ENCODE measurements at places on chromosomes 6 and 20.
A peak's percentile ranks its signal among the peaks of the same experiment; 100 is the strongest.

GRCh38 chr6:167665698-167666330 lies 160.9 kb upstream of the AFDN start:
- no peak for DNase-seq

- no peak for DNase-seq
Measured at GRCh38 chr6:46035242-46035641, 19.6 kb upstream of the CLIC5 start.

DNA sequence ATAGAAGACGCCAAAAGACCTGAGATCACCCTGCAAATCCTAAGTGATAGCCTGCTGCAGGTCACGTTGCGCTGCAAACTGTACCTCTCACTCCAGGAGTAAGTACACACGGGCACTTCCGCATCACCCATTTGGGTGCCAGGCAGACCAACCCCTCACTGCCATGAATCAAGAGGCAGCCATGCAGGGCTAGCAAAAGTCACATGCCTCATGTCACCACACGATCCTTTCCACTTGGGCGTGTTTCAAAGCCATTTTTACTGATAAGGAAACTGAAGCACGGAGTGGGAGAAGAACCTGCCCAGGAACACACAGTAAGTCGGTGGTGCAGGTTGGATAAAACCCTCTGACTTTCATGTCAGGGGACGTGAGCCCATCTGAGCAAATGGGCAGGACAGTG lies 37.0 kb downstream of the BPIFB1 start:
- DNase-seq, result no peak

DNA sequence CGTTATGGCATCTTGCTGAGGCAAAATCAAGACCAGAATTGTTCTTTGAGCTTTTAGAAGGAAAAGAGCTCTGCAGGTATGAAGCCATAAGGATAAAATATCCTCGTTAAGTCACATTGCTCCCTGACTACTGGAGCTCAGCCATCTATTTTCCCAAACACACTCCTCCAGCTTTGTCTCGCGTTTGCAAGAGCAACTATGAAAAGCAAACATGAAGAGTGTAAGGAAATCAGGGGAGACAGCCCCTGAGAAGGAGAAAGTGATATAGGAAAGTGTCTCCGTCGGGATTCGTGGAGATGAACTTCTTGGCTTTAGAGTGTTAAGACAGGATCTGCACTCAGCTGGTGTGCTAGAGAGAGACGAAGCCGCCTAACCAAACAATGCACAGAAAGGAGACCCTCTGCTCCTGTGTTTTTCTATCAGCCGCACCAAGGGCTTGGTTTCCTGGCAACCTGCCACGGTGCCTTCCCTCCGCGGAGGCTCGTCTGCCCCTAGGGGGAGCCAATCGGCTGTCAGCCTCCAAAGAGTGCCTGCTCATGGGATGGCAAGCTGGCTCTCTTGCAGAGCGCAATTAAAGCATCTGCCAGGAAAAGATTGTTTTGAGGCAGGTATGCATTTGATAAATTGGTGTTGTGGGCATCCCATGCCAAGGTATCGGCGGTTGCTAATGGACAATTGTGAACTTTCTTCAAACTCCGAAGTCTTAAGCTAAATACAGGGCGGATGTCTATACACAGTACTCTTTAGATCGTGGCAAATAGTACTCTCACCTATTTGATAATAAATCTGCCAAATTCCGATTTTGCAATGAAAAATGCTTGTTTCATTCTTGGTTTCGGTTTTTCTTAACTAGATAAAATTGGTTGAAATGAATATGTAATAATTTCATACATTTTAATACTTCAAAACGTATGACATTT lies 603.2 kb downstream of the RNF144B start:
- DNase-seq, result peak; percentile 24

DNA sequence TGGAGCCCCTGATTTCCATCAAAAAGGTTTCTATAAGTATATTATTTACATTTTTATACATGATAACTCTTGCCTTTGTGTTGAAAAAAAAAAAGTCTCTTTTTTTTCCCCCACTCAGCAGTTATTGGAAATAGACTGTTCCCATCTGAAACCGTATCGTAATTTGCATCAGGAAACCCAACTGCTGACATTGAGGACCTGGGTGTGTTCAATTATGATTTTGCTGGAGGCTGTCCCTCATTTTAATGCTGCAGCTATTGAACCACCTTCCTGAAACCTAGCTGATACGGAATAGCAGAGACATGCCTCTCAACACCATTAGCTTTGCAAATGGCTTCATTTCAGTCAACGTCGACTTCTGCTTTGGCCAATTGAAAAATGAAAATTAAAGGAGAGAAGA lies 98.9 kb downstream of the ZNF217 start:
- no peak for DNase-seq

DNA sequence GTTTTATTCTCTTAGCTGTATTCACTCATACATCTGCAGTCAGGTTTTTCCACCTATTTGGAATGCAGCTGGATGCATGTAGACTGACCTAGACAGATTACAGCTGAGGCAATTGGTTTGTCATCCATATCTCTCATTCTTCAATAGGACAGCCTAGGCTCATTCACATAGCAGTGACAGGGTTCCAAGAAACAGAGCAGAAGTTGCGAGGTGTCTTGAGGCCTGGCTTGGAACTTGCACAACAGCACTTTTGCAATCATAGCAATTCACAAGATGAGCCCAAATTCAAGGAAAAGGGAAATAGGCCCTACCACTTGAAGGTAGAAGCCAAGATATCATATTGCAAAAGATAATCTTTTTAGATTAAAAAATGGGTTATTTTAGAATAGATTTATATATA lies 508.9 kb upstream of the JAG1 start:
- DNase-seq, result no peak

DNA sequence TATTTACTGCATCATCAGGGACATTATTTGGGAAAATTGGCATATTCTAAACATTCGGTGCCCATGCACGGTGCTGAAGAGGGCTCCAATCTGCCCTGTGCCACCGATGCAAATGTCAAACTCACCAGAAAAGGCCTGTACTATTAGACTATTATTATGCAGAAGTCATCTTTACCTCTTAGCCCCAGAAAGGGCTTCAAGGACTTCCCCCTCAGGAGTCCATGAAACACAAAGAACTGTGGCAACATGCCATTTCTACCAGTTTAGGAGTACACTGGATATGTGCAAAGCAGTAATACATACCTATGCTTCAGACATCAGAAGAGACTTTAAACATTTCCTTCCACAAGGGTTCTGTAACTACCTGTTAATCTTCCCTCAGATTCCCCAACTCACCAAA lies 8.6 kb downstream of the DIDO1 start:
- DNase-seq, result no peak

DNA sequence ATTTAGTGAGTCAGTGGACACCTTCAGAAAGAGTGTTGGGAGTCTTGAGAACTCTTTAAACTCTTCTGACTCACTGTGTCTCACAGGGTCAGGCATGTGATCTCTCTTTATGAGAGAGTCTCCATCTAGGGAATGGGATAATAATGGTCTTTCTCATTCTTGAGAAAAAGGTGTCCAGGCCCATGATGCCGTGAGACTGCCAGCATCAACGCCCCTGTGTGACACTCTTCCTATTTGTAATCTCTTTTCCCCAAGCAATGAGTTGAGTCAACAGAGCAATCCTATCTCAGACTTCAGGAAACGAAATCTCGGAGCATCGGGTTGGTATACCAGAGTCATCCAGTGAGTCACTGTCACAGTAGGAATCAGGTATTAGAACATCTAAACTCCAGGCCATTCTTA lies 82.3 kb upstream of the BMP2 start:
- DNase-seq, result no peak

DNA sequence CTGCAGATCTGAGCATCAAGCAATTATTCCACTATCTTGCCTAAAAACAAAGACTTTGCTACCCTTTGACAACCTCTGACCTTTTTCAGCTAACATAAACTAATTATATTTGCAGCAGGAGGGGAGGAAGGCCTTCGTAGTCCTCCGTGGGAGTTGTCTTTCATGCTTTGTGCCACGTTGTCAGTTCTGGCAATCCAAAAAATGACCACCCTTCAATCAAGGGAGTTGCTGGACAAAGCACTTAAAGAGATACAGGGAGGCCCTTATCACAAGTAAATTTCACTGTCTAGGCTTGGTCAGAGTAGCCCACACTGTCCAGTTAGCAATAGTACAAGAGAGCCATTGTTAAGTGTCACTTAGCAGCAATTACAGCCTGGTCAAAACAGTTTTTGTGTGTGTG lies 578.9 kb downstream of the HAO1 start:
- no peak for DNase-seq

GRCh38 chr6:139313229-139313628 lies 21.4 kb upstream of the TXLNB start:
- DNase-seq, result no peak
